ENCODE measurements at places on chromosomes 4 and X.

DNA sequence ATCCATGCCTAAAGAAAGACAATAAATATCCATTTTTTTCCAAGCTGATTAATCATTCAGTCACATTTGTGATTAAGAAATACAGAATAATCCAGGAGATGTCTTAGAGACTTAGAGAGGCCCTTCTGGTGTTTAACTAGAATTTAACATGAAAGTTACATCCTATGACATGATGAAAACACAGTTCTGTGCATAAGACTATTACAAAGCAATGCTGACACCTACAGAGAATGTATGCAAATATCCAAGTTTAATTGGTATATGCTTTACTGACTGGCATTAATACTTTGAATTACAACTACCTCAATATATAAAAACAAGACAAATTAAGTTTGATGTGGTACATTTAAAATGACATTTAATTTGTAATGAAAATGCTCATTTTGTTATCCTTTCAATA is 17.8 kb upstream of the TLL1 start:
- DNase-seq: no peak

DNA sequence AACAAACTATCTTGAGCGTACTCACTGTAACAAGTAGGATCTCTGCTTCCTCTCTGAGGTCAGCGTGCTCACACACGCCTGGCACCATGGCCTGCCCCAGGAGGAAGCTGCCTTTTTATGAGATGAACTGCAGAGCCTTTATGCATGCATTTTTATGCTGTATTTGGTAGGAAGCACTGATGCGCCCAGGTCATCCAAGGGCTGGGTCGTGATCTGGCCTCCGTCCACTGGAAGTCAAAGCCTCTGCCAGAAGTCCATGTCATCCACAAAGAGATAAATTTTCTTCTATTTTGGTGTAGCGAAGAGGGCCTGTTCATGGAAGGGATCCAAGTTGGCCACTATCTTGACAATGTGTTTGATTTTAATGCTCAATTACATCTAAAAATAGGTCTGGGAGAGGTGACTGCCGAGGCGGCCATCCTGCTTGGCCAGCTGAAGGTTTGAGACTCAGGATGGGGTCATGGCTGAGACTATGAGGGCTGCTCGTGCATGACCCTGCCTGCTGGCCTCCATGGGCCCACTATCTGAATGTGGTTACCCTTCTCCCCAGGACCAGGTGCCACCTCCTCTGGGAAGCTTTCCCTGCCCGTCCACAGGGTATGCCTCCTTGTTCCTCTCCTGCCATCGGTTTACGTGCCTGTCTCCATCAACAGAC is 50.3 kb downstream of the HTRA3 start:
- DNase-seq: no peak

- DNase-seq: no peak
Observed at GRCh38 chr4:48129307-48130014, 4.6 kb downstream of the TXK start.

DNA sequence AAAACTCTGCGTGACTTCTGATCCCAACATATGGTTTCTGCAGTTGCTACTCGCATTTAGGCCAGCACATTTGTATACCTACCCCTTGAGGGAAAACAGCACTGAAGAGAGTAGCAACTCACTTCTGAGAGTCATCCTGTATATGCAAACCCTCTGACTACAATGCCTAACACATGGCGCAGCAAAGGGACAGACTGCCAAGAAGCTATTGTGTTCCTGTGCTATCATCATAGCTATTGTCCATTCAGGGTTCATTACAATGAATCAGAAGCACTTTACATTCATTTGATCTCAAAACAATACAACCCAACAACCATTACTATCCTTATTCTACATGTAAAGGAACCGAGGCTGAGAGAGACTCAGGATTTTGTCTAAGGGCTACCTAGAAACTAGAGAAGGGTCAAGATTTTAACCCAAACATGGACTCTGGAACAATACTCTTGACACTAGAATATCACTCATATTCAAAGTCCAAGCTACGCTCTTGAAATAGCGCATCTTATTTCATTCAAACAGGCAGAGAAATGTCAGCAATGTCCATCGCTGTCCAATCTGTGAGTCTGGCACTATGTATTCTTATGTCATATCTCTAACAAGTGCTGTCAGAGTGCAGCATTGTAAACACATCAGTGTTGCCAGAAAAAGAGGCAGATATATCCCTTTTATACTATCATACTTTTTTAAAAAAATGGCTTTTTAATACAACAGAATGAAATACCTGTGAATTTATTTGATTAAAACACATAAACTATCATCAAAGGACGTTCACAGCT is 173.6 kb downstream of the CORIN start:
- no peak for DNase-seq

GRCh38 chr4:79266136-79266535 is 59.7 kb downstream of the NAA11 start:
- no peak for DNase-seq

DNA sequence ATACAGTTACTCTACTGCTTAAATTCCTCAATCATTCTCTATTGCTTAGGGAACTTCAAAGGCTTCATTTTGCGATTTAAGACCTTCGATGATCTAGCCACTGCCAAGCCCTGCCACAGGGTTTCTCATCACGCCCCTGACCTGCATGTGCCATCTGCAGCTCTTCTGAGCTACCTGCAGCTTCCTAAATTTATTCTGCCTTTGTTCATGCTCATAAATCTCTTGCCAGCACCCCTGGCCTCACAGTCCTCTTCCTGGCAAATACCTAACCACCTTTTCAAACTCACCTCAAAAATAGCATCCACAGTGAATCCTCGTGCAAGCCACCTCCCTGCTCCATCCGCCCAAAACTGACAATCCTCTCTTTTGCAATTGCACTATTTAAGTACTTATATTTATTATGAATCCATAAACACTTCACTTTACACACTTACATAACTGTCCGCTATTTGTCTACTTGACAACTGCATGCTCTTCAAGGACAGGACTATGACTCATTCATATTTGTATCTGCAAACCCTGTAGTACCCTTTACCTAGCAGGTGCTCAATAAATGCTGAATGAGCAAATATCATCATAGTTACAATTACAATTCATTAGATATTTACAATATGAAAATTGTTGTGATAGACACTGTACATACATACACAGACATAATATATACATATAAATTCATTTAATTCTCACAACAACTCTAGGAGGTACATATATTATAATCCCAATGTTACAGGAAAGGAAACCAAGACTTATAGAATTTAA is 280.0 kb upstream of the RASGEF1B start:
- no peak for DNase-seq

GRCh38 chr4:8010618-8011017 is 71.0 kb upstream of the AFAP1 start:
- no peak for DNase-seq

- DNase-seq: no peak
Observed at GRCh38 chrX:132393992-132394391, 94.8 kb downstream of the MBNL3 start.

DNA sequence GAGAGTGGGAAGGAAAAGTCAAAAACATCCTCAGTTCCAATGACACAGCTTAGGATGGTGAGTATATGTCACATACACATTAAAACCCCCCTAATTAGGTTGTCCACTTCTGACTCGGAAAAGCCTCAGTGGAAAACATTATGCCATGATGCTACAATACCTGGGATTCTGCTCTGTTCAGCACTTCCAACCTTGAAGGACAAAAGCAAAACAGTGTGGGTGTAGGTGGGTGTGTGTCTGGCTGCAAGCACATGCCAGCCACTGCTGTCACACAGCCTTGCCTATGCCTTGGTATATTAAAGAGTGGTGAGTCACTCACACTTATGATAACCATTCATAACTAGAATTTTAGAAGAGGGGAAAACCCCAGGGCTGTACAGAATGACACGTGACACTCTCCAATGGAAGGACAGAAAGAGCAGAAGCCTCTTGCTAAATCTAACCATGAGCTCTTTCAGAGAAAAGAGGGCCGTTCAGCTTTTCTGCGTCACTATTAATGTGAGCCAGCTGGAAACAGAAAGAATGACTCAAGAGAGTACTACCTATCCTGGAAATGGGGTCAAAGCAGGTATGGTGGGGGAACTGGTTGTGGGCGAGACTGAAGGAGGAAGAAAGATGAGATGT is 159.6 kb downstream of the TET2 start:
- DNase-seq: peak; percentile 6

- no peak for DNase-seq
Observed at GRCh38 chr4:105060628-105061027, 86.0 kb upstream of the TET2 start.

- no peak for DNase-seq
Observed at GRCh38 chrX:153673428-153674218, at the start of gene PNCK. Gene PNCK (minus strand): TSS chrX:153673813. CDS start chrX:153673076, 737 bp downstream.

DNA sequence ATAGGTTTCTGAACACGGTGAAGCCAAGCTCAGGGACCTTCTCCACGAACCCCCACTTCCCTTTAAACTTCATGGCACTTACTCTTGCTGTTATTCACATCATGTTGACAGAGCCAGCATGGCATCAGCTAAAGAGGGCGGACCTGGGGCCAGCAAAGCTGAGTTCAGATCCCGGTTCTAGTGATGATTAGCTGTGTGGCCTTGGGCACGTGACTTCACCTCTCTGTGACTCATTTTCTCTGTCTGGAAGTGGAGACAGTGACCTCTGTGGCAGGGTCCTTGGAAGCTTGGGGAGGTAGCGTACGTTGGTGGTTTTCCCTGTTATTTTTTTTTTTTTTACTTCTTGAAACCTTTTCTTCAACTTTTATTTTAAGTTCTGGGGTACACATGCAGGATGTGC is 13.4 kb downstream of the EVC start:
- no peak for DNase-seq

GRCh38 chr4:70749313-70749712 is 27.5 kb downstream of the RUFY3 start:
- DNase-seq: no peak

DNA sequence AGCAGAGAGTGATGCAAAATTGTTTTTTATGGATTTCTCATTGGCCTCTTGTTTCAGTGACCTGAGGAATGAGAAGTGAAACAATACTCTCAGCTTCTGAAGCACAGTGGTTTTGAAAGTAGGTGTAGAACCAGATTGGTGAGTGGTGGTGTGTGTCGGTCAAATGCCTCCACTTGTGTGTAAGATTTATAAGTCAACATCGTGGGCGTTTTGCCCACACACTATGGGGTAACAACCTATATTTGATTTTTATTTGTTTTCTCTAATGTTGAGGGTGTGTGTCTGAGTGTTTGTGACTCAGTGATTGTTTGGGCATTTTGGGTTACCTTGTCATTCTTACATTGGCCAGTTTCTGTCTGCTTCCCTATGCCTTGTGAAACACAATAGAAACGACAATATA is 23.3 kb downstream of the ADGRL3 start:
- no peak for DNase-seq

GRCh38 chr4:121991968-121992367 is 40.1 kb upstream of the TRPC3 start:
- DNase-seq: no peak

- DNase-seq: no peak
Observed at GRCh38 chrX:64192673-64193072, 12.8 kb downstream of the AMER1 start.

GRCh38 chrX:153645921-153646488 is 998 bp upstream of the DUSP9 start:
- DNase-seq: no peak

- no peak for DNase-seq
Observed at GRCh38 chr4:183610033-183610432, 49.0 kb downstream of the RWDD4 start.

GRCh38 chr4:133151341-133151690 is 2.2 kb downstream of the PCDH10 start:
- DNase-seq: no peak

- peak; percentile 10 for DNase-seq
Observed at GRCh38 chr4:121255986-121256750, 92.0 kb upstream of the TNIP3 start.

- DNase-seq: no peak
Observed at GRCh38 chr4:184583738-184584502, 65.3 kb downstream of the CASP3 start.

- DNase-seq: no peak
Observed at GRCh38 chr4:174713181-174713580, 115.9 kb downstream of the GLRA3 start.
